Left lung (tissue), 14 donors: ENCODE measurements at places on chromosomes 3 and 15. TPM values are rescaled to one million over a fixed set of nuclear protein-coding genes. Genes with fewer than 3 reads are reported as not detected.

DNA sequence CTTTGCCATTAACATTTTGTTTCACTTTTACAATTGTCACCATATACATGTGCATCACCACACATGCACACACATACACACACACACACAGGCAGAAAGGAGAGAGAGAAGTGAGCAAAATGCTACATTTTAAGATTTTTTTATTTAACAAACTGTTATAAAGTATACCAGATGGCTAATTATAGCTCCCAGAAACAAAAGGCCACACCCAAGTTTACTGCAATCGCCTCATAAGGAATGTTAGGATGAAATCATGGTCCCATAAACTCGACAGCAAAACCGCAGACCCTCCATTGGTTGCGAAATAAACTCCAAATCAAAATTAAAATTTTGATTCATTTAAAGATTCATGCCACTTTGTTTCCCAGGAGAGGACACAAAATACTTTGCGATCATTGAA, 16.1 kb upstream of the C15orf61 start:
- DNase-seq: no peak

DNA sequence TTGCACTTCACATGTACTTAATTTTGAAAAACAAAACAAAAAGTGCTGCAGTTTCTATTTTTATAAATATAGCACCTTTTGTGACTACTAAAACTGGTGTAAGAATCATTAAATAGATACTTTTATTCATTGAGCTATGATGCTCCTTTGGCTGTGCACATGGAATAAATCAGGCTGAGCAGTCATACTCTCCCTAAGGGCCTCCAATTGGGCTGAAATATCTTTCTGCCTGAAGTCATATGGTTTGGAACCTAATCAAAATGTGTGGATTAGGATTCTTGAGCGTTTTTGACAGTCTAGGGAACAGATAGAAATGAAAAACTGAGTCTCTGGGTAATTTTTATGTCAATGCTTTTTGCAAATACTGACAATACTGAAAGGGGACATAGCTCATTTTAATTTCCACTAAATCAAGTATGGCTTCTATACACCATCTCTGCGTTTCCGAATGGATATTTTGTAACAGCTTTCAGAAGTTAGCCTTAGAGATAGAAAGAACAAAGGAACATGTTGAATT, 392.2 kb upstream of the ROBO1 start:
- DNase-seq: no peak

DNA sequence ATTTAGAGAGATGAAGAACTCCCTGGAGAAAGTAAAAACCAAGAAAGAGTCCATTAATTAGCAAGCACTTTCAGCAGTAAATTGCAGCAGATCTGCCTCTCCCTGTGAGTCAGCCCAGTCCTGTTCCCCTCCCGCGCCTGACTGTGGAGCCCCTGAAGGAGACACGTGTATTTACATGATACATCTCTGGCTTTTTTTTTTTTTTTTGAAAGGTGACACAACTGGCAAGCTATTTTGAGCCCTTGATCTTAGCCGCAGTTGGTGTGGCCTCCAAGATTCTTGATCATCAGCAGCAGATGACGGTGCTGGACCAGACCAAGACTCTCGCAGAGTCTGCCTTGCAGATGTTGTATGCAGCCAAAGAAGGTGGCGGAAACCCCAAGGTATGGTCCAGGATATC, 271.8 kb upstream of the TPM1 start:
- DNase-seq: no peak

GRCh38 chr15:27846722-27847395, 252.3 kb downstream of the OCA2 start:
- DNase-seq: no peak

GRCh38 chr15:39556461-39556860, 24.4 kb upstream of the THBS1 start:
- no peak for DNase-seq

- DNase-seq: no peak
Measured at GRCh38 chr3:66675366-66675765, 174.5 kb upstream of the LRIG1 start.

- no peak for DNase-seq
Measured at GRCh38 chr3:52140769-52141168, 13.5 kb downstream of the POC1A start.

DNA sequence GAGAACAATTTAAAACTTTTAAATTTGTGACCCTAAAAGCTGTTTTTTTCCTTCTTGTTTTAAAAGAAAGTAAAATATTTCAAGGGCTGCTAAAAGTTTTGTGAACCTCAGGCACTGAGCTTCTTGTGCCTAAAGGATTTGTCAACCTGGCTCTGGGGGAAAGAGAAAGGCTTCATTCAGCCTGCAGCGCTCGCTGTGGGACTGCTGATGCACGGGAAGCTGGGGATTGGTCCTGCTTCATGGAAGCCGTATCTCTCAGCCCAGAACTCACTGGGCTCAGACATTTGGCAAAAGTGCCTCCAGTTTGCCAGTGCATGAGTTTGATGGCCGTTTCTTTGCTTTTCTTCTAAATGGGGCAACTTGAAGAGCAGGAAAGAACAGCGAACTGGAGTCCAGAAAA, 30.8 kb downstream of the TPRG1 start:
- no peak for DNase-seq

Gene STAC
- 1.7 TPM for polyA plus RNA-seq

Gene ZDHHC3
- 122 TPM for polyA plus RNA-seq

Gene ADCY5
- 17.6 TPM for polyA plus RNA-seq

Gene RBPMS2
- polyA plus RNA-seq: 12.7 TPM

Gene CCR3
- polyA plus RNA-seq: 0.10 TPM

Gene IGSF10
- polyA plus RNA-seq: 37.0 TPM
